ENCODE measurements at places on chromosomes 16 and 17. TPM values are rescaled to one million over a fixed set of nuclear protein-coding genes. Genes with fewer than 3 reads are reported as not detected.

- no peak for DNase-seq
Measured at GRCh38 chr17:3689262-3690093, 6.5 kb downstream of the P2RX5 start.

DNA sequence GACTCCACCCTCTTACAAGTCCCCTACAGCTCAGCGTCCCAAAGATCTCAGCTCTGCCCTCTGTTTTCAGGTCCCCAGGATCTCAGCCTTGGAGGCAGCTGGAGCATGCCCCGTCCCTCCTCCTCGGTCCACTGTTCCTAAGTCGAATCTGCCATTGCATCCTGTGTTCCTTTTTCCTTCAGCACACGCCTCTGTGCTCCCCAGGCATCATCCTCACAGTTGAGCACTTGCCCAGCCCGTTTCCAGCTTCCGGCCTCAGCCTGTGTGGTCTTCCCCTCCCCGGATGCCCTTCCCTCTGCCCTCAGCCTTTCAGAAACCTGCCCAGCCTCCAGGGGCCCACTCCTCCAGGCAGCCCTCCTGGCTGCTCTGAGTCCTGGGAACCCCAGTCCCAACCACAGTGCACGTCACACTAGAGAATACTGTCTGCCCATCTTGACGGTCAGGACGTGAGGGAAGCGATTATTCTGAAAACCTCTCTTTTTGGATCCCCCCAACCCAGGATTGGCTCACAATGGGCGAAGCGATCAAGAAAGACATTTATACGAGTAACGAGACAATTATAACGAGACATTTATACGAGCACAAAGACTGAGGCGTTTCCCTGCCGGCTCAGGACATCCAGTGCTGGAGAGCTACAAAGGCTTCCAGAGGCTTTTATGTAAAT, 41.4 kb downstream of the RPH3AL start:
- DNase-seq = no peak

Gene SDR42E2
- not detected for total RNA-seq

- DNase-seq = no peak
Measured at GRCh38 chr17:66573078-66573477, 261.8 kb upstream of the CACNG5 start.

- DNase-seq = no peak
Measured at GRCh38 chr17:59151006-59151405, 4.0 kb downstream of the SKA2 start.

DNA sequence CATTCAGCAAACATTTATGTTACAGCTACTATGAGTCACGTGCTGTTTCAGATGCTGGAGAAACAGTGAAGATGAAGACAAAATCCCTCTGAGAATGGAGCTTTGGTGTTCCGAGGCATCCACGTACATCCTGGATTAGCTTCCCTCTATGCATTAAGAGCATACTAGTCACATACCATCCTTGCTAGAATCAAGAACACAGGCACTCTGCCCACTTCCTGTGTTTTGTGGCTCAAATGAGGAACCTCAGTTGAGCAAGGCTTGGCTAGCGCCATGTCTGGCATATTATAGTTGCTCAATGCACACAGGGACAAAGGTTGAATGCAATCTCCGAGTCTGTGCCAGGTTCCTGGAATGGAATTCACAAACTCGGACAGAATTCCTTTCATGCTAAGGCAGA, 297.5 kb downstream of the XYLT1 start:
- DNase-seq = no peak

Measured in progenitor cell of endocrine pancreas (in vitro differentiated cells).